Progenitor cell of endocrine pancreas (in vitro differentiated cells): ENCODE measurements at places on chromosomes 6 and 20. TPM values are rescaled to one million over a fixed set of nuclear protein-coding genes. Genes with fewer than 3 reads are reported as not detected.
A peak's percentile ranks its signal among the peaks of the same experiment; 100 is the strongest.

- H3K4me1 ChIP-seq: peaks cover 38% of the 10 kb centered on the region
- H3K27ac ChIP-seq: peak overlapping the region; percentile 96
- H3K4me3 ChIP-seq: peak overlapping the region; percentile 41
- no peak for DNase-seq
- no peaks in the 10 kb centered on the region for H3K27me3 ChIP-seq
Observed at GRCh38 chr6:32167761-32168262, 3.4 kb downstream of the EGFL8 start.

- peaks cover 26% of the 10 kb centered on the region for H3K4me1 ChIP-seq
- H3K4me3 ChIP-seq: no peak overlapping the region
- H3K36me3 ChIP-seq: no peaks in the 10 kb centered on the region
- peaks cover 18% of the 10 kb centered on the region for H3K27me3 ChIP-seq
Observed at GRCh38 chr6:136604928-136605510, 54.8 kb upstream of the MAP7 start.

- H3K27me3 ChIP-seq: peaks cover 5% of the 10 kb centered on the region
- H3K27ac ChIP-seq: no peak overlapping the region
- H3K4me1 ChIP-seq: peaks cover 22% of the 10 kb centered on the region
- DNase-seq: no peak
Observed at GRCh38 chr20:1474325-1474724, 7.7 kb upstream of the NSFL1C start.

DNA sequence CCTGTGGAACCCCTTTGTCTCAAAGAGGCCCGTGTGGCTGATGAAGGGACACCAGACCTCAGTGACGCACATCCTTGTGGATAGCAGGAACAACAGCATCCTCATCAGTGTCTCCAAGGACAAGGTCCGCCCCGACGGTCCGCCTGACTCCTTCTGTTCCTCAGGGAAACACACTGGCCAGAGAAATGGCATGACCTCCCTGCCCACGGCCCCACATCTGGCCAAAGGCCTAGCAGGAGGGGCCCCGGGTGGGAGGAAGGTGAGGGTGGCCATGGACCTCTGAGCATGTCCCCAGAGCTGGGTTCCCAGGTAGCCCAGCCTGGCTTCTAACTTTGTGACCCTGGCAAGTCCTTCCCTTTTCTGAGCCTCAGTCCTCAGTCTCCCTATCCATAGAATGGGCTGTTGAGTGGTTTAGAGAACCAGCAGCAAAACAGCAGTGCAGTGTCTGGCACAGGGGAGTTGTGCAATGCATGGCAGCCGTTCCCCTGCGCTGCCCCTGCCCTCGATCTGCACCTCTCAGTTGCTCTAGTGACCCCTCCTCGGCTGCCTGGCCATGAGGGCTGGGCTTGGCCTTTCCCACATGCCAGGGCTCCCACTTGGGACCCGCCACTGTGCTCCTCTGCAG, 48.3 kb downstream of the EFCAB8 start:
- DNase-seq: no peak
- no peaks in the 10 kb centered on the region for H3K36me3 ChIP-seq
- no peak overlapping the region for H3K27ac ChIP-seq
- H3K4me3 ChIP-seq: no peak overlapping the region

The SLC17A5 gene
- total RNA-seq: 8.1 and 8.6 TPM in 2 replicates

- H3K4me3 ChIP-seq: no peak overlapping the region
- no peak for DNase-seq
- no peaks in the 10 kb centered on the region for H3K36me3 ChIP-seq
- no peaks in the 10 kb centered on the region for H3K4me1 ChIP-seq
- H3K27ac ChIP-seq: no peak overlapping the region
Observed at GRCh38 chr6:153087436-153087835, 43.6 kb downstream of the RGS17 start.

The TRIM31 gene
- total RNA-seq: not detected in 2 replicates

The STK35 gene
- total RNA-seq: 39.8 and 41.9 TPM in 2 replicates

DNA sequence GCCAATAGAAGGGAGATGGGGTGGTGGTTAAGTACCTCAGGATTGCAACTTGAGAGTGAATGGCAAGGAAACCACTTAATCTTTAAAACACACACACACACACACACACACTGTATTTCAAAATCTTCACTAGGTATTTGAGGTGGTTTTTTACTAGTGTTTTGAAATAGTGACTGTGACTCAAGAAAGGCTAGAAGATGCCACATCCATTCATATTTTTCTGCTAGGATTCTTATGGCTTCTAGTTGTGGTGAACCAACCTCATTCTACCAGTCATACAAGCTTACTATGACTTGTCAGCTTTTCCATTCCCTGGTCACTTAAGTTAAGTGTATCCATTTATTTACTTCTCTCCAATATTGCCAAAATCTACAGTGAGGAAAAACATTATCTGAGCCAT, 519.4 kb upstream of the JAG1 start:
- no peak overlapping the region for H3K4me3 ChIP-seq
- no peaks in the 10 kb centered on the region for H3K27me3 ChIP-seq
- H3K4me1 ChIP-seq: peaks cover 23% of the 10 kb centered on the region

The PLAGL1 gene
- total RNA-seq: 23.7 and 28.1 TPM in 2 replicates

DNA sequence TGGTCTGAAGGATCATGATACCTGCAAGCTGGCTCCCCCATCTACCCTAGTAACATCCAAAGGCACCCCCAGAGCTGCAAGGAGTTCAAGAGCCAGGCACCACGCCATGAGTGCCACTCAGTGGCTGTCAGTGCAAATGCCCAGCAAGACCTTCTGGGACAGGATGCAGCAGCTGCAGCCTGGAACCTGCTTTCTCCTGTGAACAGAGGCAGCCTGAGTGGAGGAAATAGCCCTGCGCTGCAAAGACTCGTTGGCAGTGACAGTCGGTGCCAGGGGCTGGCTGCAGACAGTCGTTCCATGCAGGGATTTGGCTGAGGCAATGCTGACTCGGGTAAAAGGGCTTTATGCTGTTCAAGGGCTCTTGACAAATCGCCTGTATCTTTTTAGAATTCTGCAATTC, 15.7 kb upstream of the SSTR4 start:
- no peak overlapping the region for H3K4me3 ChIP-seq
- peaks cover 18% of the 10 kb centered on the region for H3K4me1 ChIP-seq
- no peak overlapping the region for H3K27ac ChIP-seq
- no peaks in the 10 kb centered on the region for H3K36me3 ChIP-seq
- DNase-seq: no peak
- H3K27me3 ChIP-seq: no peaks in the 10 kb centered on the region

- H3K4me3 ChIP-seq: no peak overlapping the region
- no peaks in the 10 kb centered on the region for H3K4me1 ChIP-seq
- H3K36me3 ChIP-seq: no peaks in the 10 kb centered on the region
- H3K27ac ChIP-seq: no peak overlapping the region
- H3K27me3 ChIP-seq: no peaks in the 10 kb centered on the region
Observed at GRCh38 chr20:50655311-50655880, 35.9 kb downstream of the RIPOR3 start.

DNA sequence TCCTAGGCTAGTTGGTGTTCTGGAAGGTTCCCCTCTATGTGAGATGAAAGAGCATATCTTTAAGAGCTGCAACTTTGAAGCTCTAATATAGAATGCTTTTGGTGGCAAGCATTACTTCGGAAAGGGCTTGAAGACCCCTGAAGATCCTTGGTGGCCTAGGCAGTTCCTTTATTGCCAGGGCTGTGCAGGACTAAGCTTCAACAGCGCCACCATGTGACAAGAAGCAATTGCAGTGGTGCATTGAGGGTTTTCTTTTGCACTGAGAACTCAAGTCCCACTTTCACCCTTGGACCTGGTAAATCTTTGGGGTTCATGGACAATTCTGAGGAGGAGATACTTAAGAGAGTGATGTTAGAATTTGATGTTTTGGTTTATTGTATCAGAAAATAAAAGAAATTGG, 237.4 kb upstream of the GMDS start:
- H3K27ac ChIP-seq: no peak overlapping the region
- no peak for DNase-seq
- no peak overlapping the region for H3K4me3 ChIP-seq
- no peaks in the 10 kb centered on the region for H3K27me3 ChIP-seq
- no peaks in the 10 kb centered on the region for H3K4me1 ChIP-seq

DNA sequence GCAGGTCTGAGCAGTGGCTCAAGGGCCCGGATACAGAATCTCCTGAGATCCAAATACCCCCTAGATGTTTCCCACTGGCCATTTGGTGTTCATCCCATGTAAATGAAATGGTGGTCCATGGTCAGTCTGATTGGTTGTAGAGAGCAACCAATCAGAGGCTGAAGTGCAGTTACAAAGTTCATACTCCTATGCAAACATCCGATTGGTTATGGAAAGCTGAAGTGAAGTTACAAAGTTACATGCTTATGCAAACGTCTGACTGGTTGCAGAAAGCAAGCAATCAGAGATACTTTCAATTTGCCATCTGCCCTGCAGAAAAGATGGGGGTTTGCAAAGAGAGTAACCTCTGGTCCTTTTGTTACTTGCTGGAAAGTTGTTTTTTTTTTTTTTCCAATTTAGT, 313.6 kb downstream of the CDKAL1 start:
- no peaks in the 10 kb centered on the region for H3K27me3 ChIP-seq
- no peak overlapping the region for H3K4me3 ChIP-seq
- no peak overlapping the region for H3K27ac ChIP-seq
- DNase-seq: no peak

DNA sequence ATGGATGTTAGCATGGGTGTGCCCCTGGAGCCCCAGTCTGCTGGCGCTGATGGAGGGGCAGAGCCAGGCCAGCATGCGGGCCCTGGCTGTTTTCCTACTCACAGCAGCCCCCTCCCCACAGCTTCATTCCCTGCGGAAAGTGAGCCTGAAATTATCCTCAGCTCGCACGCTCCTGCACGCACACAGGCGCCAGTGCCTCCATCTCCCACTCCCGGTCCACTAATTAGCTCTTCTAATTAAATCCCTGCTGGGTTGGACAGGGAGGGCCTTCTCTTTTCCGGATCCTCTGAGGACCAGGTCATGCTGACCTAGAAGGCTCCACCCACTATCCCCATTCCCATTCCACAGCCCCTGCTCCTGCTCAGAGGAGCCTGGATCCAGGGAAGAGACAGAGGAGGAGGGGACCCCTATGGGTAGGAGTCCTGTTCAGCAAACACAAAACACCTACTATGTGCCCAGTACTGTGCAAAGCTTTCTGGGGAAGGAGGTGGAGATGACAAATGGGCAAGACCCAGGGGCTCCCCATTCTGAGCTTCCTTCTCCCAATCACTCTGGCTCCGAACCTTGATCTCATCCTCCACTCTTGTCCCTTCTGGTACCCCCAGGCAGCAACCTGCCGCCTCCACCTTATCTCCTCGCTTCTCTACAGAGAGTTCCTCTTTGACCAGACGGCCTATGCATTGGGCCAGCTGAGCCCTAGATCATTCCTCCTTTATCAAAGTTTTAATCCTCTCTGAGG, 70.2 kb upstream of the CCDC167 start:
- DNase-seq: no peak
- no peaks in the 10 kb centered on the region for H3K36me3 ChIP-seq
- H3K27ac ChIP-seq: no peak overlapping the region
- peaks cover 6% of the 10 kb centered on the region for H3K4me1 ChIP-seq
- H3K4me3 ChIP-seq: no peak overlapping the region
